Thymus (tissue), 14 donors: ENCODE measurements at places on chromosomes 1 and 21. TPM values are rescaled to one million over a fixed set of nuclear protein-coding genes. Genes with fewer than 3 reads are reported as not detected.

The AMY1C gene
- 15.1 TPM for polyA plus RNA-seq

The DAB1 gene
- 0.23 TPM for polyA plus RNA-seq

The AIRE gene
- polyA plus RNA-seq = 52.2 TPM

The HAO2 gene
- polyA plus RNA-seq = 6.0 TPM

The ADAMTS5 gene
- polyA plus RNA-seq = 0.75 TPM

The S100A9 gene
- polyA plus RNA-seq = 1,119 TPM

The SH3BGR gene
- polyA plus RNA-seq = 9.8 TPM

The CLCA1 gene
- 0.07 TPM for polyA plus RNA-seq

The FAM89A gene
- 12.3 TPM for polyA plus RNA-seq

The DIO1 gene
- polyA plus RNA-seq = 0.18 TPM
